Activated CD4-positive, alpha-beta T cell treated with anti-CD3 and anti-CD28 coated beads, Interleukin-2, amount 50 U/mL, for 48 hours (primary cell): ENCODE measurements at places on chromosomes 16 and 17.

GRCh38 chr16:15536843-15537242 lies 102.5 kb downstream of the BMERB1 start:
- DNase-seq = no peak

DNA sequence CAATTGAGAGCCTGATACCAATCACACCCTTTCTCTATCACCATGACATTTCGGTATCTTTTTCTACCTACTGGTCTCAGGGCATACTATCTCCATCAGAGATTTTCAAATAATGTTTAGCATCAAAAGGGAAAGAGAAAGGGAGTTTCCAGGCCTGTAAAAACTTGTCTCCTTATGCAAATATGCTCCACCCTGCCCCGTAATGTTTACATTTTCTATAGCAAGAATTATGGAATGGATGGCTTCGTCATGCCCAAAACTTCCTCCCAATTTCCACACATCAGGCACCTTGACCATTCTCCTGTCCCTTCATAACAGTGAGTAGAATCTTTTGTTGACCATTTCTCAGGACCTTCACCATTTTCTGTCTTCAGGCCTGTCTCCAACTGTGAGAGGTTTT lies 30.9 kb upstream of the HLF start:
- DNase-seq = no peak

DNA sequence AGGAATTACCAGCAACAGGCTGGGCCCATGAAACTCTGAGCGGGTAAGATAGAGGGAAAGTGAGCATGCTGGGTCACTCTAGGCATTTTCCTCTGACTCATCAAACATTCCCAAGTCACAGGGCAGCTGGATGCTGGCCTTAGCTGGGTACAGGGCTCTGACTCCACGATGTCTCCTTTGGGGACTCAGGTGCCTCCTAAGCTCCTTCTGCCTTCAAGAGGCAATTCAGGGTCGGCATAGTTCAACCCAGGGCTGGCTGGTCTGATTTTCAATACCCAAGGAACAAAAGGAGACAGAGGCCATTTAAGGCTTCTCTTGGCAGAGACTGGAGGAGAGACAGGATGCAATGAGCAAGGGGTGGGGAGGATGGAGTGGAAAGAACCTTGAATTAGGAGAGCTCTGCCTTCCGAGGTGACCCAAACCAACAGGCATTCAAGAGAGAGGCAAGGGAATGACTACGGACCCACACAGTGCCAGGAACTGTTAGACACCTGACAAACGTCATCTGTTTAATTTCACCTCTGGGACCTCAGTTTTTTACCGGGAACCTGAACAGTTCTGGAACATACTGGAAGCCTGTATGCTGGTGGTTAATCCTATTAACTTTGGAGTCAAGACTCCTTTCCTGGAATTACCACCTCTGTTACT lies 910 bp downstream of the WBP2 start:
- no peak for DNase-seq

GRCh38 chr16:30365200-30365599 lies 5.1 kb downstream of the TBC1D10B start:
- DNase-seq = no peak

DNA sequence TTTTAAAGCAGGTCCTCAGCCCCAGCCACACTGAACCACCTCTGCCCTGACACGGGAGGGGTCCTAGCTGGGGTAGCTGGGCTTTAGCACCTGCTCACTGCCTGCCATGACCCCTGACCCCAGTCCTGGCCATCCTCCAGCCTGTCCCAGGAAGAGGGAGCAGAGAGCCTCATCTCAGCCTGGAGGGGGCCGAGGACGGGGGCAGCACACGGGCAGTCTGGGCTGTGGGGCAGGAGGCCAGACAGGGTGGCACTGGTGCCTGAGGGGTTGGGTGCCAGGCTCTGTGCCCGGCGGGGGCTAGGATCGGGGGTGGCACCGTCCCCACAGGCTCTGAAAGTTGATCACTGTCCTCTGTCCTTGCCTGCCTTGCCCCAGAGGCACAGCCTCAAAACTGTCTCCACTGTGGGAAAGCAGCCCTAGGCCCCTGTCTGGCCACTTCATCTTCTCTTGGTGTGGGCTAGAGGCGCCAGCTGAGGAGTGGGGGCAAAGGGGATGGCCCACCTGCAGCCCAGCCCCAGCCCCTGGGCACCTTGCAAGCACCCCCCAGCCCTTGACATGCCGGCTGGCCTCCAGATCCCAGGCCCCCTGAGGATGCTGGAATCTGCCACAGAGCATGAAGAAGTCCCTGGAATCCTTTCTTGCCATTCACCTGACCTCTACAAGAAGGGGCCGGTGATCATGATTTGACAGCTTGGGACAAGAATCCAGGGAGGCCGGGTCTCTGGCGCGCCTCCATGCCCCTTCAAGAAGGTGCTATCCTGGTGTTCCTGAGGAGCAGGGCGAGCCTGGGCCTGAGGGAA lies 15.7 kb downstream of the ENDOV start:
- DNase-seq = no peak

DNA sequence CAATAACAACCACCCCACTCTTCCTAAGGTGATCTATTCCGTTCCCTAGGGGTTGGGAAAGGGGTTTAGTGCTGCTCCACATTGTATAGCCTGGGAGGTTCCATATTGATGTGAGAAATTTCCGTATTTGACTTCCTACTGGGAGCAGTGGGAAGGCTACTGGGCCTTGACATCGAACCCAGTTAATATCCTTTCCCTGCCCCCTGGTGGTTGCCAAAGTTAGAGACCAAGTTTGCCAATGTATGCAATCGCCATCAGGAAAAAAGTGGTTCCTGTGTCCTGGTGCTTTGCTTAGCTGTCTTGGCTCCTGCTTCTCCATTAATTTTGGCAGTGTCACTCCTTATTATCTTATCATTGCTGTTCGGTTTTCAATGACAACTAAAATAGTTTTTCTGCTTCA lies 914.9 kb downstream of the KCNJ2 start:
- peak; percentile 5 for DNase-seq

DNA sequence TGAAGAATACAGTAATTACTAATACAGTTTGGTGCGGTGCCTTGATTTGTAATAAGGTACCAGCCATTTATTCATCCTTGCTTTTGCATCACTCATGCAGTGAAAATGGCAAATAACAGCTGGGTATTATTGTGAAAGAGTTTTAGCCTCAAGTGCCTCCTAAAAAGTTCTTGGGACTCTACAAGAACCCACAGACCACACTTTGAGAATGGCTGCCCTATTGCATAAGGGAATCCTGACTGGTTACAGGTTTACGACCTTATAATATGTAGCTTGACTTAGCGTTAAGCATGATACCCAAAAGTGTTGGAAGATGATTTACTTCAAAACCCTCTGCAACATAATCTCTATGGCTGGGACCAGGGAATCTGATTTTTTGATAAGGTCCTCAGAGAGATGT lies 4.2 kb downstream of the MYH13 start:
- DNase-seq = no peak

GRCh38 chr17:17354560-17355349 lies 51.6 kb downstream of the NT5M start:
- DNase-seq = peak; percentile 79

DNA sequence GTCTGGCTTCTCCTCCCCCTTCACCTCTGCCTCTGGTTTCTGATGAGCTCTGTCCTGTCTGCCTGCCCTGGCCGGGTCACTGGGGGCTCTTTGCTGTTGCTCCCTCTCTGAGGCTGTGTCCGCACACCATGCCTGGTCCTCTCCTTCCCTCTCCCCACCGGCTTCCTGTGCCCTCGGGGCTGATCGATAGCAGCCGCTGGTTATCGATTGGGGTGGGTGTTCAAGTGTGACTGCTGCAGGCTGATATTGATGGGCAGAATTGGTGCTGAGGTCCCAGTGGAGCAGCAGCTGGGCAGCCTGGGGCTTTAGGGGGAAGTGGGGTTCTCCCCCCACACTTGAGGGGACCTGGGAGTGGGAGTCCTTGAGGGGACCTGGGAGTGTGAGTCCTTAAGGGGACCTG lies 16.4 kb downstream of the MRM1 start:
- no peak for DNase-seq

GRCh38 chr17:21455761-21456160 lies 79.6 kb downstream of the KCNJ12 start:
- no peak for DNase-seq

DNA sequence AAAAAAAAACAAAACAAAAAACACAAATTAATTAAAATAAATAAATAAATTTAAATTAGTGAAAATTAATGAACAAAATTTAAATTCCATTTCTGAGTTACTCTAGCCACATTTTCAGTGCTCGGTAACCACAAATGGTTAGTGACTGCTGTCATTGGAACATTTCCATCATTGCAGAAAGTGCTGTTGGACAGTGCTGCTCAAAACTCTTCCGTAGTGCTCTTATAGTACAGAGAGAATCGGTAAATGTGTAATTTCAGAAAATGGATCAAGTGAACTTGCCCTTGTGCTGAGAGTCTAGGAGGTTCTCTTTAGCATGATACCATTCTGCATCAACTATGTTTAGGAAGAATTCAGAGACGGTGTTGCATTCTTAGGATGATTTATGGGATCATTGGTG lies 23.7 kb downstream of the ZNRF1 start:
- DNase-seq = no peak

DNA sequence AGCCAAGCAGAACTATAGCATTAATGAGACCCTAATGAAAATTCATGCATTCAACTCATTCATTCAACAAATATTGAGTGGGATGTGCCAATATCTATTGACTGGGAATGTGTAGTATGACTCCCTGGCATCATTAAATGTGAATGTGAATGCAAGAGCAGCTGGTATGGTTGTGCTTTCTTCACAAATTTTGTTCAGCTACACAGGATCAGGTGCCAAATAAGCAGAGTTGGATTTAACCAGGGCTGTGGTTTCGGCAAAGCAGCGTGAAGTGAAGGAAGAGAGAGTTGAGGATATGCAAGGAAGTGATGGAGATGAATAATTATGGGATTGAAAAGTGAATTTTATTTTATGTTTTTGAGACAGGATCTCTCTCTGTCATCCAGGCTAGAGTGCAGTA lies 87.1 kb upstream of the HNF1B start:
- DNase-seq = no peak
